Endothelial cell of umbilical vein (primary cell): ENCODE measurements at places on chromosomes 16 and 17. TPM values are rescaled to one million over a fixed set of nuclear protein-coding genes. Genes with fewer than 3 reads are reported as not detected.

KCTD19 gene
- 0.10 and 0.21 TPM in 2 replicates for polyA plus RNA-seq

SRP68 gene
- polyA plus RNA-seq = 55.8 and 64.6 TPM in 2 replicates

DNA sequence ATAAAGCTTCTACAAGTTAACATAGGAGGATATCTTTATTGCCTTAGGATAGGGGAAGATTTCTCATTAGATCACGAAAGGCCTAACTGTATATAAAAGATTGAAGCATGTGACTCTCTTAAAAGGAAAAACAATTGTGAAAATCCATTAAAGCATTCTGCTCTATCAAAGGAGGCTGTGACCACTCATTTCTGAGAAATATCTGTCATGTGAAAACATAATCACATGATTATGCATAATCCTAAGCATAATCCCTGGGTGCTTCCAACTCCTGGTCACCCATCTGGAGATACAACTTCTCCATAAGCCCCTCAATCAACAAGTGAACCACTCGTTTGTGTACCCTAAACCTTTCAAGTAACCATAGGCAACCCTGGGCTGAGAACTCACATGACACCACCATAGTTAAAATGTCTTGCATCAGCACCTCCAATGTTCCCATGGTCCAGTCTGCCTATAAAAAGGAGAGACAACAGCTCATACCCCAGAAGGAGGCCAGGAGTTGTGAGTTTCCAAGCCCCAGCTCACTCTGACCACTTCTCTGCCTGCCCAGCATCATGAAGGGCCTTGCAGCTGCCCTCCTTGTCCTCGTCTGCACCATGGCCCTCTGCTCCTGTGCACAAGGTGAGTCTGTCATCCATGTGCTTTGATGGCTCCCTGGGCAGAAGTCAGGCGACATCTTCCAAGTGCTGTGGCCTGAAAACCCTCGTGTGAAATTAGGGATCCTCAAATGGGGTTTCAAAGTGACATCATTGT lies at the start of gene CCL18:
TSS of gene CCL18 (plus strand) at position 487 of the 756 bp plus-strand sequence. CDS start at position 558, 71 bp downstream.
- no peak for DNase-seq

GRCh38 chr16:54690710-54691109 lies 240.0 kb upstream of the IRX5 start:
- DNase-seq = no peak

DNA sequence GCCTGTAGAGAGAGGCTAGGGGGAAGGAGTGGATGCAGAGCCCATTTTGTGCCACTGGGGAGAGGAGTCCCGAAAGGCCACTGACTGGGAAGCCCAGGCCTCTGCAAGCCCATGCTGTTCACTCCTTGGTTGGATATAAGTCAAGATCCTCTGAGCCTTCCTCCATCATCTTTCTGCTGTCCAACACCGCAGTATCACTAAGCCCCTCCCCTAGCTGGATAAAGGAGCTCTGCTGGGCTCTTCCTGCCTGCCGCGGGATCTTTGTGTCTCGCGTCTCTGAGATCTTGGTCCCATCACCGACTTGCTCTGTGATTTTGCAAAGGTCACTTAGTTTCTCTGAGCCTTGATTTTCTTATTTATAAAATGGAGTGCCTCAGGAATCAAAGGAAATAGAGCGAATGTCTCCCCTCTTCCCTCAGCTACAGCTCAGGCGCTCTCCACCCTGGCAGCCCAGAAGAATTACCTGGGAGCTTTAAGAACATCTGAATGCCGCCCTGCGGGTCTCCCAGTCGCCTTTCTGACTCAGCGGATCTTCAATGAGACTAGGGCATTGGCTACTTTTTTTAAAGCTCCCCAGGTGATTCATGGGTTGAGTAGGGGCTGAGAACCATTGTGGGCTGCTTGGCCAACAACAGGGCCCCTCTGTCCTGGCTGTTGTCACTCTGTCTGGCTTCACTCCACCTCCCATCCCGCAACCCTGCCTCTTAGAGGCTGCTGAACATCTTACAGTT lies 25.2 kb upstream of the TMEM220 start:
- DNase-seq = no peak

RABEP2 gene
- 25.9 and 27.3 TPM in 2 replicates for polyA plus RNA-seq
